ENCODE measurements at places on chromosomes 1 and 21.

- DNase-seq, result no peak
Observed at GRCh38 chr21:28872218-28872617, 120.5 kb downstream of the LTN1 start.

GRCh38 chr1:181111559-181111958 is 23.1 kb downstream of the IER5 start:
- no peak for DNase-seq

DNA sequence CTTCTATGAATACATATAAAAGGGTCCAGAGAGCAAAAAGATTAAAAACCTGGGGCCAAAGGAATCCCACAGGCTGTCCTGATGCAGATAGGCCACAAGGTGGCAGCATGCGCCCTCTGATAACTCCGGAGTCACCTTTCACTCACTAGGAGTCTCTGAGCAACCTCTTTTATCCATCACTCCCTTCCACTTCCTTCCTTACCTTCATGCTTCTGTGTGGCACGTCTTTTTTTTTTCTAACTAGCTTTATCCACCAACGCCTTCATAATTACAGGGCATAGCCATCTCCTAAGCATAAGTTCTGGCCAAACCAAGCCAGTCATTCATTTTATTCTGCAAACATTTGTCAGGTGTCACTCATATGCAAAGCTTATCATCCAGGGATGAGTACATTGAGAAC is 3.9 kb upstream of the PGLYRP4 start:
- DNase-seq, result peak; percentile 43

- DNase-seq, result no peak
Observed at GRCh38 chr1:105678334-105678733, 1378.1 kb upstream of the PRMT6 start.

GRCh38 chr1:81549588-81550127 is 251.1 kb upstream of the ADGRL2 start:
- no peak for DNase-seq

DNA sequence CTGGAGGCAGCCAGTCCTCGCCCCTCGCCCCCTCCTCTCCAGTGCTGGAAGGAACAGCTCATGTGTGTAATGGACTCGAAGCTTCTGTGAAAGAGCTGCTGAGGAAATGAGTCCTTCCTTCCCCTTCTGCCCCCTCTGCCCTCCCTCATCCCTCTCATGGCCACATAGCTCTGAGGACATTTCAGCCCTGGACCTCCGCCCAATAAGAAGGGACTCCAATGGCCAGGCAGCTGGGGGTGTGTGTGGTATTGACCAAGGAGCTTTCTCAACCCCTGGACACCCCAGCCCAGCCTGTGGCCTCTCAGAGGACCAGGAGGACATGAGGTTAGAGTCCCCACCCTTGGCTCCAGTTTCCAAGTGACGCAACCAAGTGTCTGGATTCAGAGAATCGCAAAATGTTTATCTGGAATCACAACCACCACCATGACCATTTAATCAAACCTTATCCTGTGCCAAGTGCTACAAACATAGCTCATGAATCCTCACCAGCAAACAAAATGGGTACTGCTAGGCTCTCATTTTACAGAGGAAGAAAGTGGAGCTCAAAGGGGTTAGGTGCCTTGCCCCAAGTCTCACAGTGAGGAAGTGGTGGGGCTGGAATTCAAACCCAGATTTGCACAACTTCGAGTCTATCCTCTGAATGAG is 47.8 kb upstream of the ECE1 start:
- DNase-seq, result no peak

DNA sequence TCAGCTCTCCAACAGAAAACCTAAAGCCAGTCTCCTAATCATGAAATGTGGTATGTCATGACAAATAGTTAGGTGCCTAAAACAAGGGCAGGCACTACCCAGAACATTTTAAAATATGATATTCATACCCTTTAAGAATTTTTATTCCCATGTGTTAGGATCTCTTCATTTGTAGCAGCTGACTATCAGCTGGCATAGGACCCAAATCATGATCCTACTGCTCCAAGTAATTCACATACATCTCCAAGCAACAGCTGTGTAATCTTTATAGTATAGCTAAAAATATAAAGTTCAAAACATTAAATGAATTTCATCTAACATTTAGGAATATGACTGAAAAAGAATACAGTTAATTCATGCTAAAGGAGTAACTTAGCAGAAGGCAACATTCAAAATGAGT is 57.5 kb downstream of the ENAH start:
- DNase-seq, result no peak

GRCh38 chr1:116909512-116910378 is at the start of gene PTGFRN:
Gene PTGFRN, plus strand, starts transcription at chr1:116909916. Its CDS starts 288 bp downstream, at chr1:116910204.
- DNase-seq, result no peak

GRCh38 chr1:15693371-15693770 is 9.3 kb downstream of the PLEKHM2 start:
- no peak for DNase-seq

DNA sequence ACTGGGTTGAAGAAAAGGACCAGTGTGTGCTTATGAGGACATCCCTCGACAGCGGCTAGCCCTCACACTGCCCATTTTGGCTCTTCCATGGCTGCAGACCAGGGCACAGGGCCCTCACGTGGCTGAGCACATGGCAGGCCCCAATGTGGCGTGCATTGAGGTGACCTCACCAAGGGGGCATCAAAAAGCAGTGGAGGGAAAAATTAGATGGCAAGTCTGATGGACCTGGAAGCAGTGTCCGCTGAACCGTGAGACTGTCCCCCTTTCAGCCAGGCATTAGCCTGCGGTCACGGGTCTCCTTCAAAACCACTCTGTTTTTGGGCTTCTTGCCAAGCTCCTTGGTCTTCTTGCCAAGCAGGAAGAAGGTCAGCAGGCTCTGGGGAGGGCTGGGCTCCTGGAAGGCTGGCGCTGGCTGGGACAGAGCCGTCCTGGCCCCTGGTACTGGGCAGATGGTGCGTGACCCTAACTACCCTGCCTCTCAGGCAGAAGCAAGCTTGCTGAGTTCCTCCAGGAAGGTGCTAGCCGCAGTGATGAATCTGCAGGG is 30.8 kb downstream of the TRIM67 start:
- DNase-seq, result no peak

DNA sequence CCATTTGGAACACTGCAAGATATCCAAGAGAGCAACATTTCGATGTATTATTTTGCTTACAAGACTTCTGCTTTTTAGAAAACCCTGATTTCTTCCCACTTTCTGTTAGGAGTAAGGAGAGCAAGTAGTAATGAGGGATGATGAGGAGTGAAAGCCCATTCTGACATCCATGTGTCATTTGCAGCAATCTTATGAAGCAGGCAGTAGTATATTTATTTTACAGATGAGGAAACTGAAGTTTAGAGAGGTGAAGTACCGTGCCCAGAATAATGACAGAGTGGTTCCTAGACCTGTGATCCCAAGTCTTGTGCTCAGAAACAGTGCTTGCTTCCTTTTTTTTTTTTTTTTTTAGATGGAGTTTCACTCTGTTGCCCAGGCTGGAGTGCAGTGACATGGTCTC is 7.1 kb upstream of the ZSCAN20 start:
- DNase-seq, result no peak

DNA sequence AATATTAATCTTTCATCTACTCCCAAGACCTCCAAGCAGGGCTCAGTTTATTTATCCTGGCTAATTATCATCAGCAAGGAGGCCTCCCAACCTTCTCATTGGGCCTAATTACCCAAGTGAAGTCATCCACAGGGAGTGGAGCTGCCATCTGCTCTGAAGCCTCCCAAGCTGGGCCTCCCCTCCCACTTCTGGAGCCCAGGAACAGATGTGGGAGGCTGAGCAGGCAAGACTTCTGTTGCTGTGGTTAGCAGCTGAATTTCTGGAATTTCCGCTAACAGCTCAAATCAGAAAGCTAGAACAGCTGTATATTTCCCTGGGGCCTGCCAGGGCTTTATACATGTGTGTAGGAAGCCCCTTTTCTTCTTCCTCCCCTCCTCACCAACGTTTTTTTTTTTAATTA is 127.5 kb downstream of the UCK2 start:
- no peak for DNase-seq

DNA sequence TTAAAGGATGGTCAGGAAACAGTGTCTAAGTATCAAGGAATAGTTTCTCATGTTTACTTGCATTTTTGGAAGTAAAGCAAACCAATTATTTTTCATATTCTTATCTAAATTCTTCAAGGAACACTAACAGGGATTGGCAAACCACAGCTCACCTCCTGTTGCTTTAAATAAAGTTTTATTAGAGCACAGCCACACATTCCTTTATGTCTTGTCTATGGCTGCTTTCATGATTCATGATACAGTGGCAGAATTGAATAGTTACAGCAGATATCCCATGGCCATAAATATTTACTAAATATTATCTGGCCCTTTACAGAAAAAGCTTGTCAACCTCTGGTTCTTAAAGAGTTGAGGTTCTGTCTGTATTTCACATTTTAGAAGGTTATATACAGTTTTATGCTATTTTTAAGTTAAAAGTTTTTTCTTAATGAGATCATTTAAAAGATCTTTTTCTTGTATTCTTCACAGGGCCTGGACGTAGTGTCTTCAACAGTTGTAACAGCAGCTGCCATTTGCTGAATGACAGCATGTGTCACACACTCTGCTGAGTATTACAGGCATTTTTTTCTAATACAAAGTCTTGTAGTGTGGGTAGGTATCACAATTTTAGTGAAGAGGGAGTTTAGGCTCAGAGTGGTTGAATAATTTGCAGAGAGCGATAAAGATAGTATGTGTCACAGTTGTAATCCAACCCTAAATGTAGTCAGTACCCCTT is 2.6 kb downstream of the ZNF691 start:
- DNase-seq, result no peak

DNA sequence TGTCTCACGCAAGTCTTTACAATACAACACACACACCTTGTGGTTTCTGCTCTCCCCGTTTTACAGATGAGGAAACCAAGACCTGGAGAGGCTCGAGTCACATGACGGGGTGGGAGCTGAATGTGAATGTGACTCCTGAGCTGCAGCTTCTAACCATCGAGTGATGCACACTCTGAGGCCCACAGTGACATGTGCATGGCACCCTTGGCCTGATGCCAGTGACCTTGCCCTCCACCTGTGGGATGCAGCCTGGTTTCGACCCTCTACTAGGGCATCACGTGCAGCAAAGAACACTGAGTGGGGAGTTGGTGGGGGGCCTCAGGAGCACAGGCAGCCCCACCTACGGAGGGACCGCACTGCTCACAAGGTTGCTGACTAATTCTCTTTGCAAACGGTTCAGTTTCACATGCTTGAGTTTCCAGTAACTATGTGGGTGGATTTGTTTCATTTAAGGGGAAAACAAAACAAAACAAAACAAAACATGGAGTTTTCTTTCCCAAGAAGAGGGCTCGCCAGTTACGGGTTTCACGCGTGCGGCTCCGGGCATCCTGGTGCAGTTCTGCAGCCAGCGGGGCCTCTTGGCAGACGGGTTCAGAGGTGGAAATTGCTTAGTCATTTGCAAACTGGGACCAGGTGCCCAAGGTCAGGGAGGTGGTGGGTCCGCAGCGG is 22.9 kb downstream of the SPSB1 start:
- no peak for DNase-seq

DNA sequence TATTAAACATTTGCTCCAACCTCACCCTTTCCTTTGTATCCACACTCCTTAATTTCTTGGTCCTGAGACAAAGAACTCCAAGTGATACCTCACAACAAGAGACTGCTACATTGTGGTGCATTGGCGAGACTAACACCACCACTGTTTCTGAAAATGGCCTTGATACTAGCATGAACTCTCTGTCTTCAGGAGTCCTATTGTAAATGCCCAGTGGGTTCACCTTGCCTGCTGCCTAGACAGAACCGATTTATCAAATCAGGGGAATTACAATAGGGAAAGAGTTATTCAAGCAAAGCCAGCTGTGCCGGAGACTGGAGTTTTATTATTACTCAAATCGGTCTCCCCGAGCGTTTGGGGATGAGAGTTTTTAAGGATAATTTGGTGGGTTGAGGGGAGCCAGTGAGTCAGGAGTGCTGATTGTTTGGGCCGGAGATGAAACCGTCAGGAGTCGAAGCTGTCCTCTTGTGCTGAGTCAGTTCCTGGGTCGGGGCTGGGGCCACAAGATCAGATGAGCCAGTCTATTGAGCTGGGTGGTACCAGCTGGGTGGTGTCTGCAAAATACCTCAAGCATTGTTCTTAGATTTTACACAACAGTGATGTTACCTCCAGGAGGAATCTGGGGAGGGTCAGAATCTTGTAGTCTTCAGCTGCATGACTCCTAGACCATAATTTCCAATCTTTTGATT is 83.1 kb downstream of the DESI2 start:
- no peak for DNase-seq

GRCh38 chr1:61853583-61853982 is 111.3 kb downstream of the PATJ start:
- no peak for DNase-seq

DNA sequence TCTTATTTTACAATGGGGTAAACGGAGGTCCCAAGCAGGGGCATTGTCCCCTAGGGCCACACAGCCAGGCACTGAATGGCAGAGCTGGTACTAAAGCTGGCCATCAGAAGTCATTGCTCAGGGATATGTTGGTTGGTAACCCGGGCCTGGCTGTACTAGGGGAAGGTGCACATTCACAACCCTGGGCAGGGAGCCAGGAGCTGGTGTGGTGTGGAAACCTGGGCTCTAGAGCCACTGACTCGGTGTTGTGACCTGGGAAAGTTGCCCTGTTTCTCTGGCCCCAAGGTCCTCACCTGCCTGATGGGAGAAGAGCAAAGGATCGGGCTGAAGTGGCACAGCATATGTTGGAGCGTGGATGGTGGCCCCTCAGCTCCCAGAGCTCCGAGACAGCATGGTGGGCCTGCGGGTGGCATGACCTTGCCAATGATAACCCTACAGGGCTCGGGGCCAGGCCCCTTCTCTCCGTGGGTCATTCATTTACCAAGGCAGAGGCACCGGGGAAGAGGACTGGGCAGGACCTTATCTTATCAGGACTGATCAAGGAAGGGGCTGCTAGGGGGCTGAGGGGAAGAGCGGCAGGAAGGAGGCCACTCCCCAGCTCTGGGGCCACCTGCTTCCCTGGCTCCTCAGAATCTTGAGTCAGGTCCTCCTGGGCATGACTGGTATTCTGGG is 274.1 kb downstream of the TRABD2B start:
- no peak for DNase-seq

DNA sequence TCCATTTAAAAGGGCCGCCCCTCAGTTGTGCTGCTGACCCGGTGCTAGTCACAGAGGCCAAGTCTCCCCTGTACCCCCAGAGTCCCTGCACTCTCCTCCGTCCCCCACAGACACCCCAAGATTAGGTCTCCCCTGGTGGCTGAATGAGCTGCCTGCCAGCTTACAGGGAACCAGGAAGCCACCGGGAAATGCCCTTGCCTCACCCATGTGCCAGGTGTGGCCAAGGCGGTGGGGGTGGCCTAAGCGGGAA is 32.7 kb downstream of the HSPG2 start:
- DNase-seq, result no peak

GRCh38 chr1:1881727-1882126 is 9.2 kb downstream of the GNB1 start:
- DNase-seq, result no peak

DNA sequence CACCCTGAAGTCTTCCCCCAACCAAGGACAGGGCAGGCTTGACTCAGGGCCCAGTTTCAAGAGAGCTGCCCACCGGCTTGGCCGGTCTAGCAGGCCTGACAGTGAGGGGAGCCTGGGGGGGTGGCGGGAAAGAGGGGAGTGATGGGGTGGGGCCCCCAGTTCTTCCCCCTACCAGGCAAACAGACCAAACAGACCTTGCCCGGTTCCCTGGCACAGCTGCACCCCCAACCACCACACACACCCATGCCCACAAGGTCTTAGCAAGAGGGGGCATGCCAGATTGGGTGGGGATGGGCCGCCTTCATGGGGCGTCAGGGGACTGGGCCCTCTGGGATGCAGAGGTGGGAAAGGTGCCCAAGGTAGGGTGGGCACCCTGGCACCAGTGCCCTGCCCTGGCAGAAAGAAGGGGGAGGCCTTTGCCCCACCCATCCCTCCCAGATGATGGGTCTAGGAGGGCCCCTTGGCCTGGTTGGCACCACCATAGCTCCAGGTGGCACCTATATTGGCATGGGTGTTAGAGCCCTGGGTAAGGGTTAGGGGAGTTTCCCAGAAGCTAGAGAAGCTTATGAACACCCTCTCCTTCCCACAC is 8.9 kb downstream of the ZBTB7B start:
- no peak for DNase-seq
